Tongue (tissue), 3 donors: ENCODE measurements at places on chromosomes 11 and 22.

GRCh38 chr11:60700689-60701468 lies 1.5 kb downstream of the MS4A8 start:
- peak; percentile 76 for DNase-seq

- peak; percentile 20 for DNase-seq
These were observed 2093.5 kb downstream of the LRRC4C start for GRCh38 chr11:39365809-39366436.

DNA sequence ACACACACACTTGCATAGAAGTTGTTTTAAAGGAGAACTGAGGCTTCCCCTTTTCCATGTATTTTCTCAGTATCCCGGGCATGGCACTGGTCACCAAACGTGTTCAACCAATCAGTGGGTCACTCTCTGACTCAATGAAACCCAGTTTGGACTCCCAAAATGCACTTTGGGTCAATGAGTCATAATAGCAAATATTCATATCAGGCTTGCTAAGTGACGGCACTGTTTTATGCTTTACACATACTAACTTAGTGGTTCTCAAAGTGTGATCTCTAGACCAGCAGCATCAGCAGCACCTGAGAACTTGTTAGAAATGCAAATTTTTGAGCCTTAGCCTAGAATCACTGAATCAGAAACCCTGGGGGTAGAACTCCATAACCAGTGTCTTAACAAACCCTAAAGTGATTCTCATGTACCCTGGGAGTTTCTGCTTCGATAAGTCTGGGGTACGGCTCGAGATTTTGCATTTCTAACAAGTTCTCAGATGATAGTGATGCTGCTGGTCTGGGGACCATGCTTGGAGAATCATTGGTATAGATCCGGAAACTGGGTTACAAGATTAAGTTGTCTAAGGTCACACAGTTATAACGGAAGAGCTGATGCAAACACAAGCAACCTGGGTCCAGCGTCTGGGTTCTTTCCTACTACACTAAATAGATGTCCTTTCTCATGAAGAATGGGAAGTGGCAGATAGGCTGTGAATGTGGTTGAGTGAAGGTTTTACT lies 35.6 kb downstream of the ETS1 start:
- no peak for DNase-seq

GRCh38 chr11:128893578-128894285 lies 2.6 kb downstream of the KCNJ5 start:
- no peak for DNase-seq

- DNase-seq = no peak
These were observed 29.7 kb downstream of the EFCAB6 start for GRCh38 chr22:43782448-43782847.

GRCh38 chr11:74050465-74050864 lies 41.6 kb upstream of the UCP3 start:
- no peak for DNase-seq
